ENCODE measurements at places on chromosomes 12 and 14.
A peak's percentile ranks its signal among the peaks of the same experiment; 100 is the strongest.

DNA sequence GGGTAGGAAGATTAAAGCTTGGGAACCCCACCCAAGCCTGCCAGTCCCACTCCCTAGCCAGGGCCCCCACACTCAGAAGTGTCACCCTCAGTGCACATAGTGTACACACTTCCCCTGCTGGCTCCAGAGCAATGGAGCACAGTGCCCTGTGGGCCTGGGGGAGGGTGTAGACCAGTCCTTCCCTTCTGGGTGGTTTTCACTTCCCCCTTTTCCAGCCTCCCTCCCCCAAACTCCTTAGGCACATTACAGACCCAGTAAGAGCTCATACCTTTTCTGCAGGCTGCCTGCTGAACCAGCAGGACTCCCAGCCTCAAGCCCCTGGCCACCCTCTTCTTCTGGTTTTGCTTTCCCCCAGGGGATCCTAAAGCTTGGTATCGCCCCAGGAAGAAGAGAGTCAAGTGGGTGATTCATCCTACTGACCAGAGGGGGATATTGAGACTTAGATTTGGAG, at the start of gene ZNF385A:
ZNF385A (minus strand) TSS at position 143 of the 451 bp plus-strand sequence. CDS start 219 bp downstream, outside the sequence.
- no peak for DNase-seq

GRCh38 chr12:118060301-118061010, 523 bp downstream of the WSB2 start:
- DNase-seq, result no peak

- peak; percentile 40 for DNase-seq
Measured at GRCh38 chr14:87049950-87050349, 943.0 kb downstream of the GALC start.

GRCh38 chr12:101068402-101068801, 141.6 kb downstream of the SLC5A8 start:
- DNase-seq, result no peak

DNA sequence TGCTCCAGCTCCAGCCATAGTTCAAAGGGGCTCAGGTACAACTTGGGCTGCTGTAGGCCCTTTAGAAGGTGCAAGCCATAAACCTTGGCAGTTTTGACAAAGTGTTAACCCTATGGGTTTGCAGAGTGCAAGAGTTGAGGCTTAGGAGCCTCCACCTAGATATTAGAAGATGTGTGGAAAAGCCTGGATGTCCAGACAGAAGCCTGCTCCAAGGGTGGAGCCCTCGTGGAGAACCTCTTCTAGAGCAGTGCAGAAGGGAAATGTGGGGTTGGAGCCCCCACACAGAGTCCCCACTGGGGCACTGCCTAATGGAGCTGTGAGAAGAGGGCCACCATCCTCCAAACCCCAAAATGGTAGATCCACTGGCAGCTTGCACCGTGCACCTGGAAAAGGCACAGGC, 45.1 kb downstream of the RPS29 start:
- DNase-seq, result no peak

DNA sequence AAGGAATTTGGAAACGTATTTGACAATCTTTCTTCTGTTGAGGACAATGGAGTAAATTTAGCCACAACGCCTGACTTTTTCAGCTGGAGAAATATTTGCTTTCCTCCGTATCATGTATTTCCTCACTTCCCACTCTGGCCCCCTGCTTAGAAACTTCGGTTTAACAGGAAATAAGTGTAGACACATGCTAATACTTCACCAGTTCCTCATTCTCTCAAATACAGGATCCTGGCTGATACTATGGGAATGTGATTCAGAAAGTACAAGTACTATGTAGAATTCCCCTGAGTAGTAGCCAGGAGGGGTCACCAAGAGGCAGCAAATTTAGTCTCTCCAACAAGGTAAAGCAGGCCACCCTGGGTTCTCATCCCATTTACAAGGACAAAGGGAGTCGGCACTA, 58.0 kb downstream of the FAR2 start:
- DNase-seq, result no peak
